Temporal lobe (tissue), 4 donors: ENCODE measurements at places on chromosomes 16 and 17. TPM values are rescaled to one million over a fixed set of nuclear protein-coding genes. Genes with fewer than 3 reads are reported as not detected.

Gene SLC13A2
- total RNA-seq = not detected

Gene OTOA
- 0.25 TPM for total RNA-seq

Gene GRB7
- total RNA-seq = 0.25 TPM

Gene SMTNL2
- 2.5 TPM for total RNA-seq
